ENCODE measurements at places on chromosomes 5 and 9.
A peak's percentile ranks its signal among the peaks of the same experiment; 100 is the strongest.

GRCh38 chr9:117092582-117092981 lies 322.3 kb downstream of the ASTN2 start:
- peak; percentile 38 for DNase-seq

DNA sequence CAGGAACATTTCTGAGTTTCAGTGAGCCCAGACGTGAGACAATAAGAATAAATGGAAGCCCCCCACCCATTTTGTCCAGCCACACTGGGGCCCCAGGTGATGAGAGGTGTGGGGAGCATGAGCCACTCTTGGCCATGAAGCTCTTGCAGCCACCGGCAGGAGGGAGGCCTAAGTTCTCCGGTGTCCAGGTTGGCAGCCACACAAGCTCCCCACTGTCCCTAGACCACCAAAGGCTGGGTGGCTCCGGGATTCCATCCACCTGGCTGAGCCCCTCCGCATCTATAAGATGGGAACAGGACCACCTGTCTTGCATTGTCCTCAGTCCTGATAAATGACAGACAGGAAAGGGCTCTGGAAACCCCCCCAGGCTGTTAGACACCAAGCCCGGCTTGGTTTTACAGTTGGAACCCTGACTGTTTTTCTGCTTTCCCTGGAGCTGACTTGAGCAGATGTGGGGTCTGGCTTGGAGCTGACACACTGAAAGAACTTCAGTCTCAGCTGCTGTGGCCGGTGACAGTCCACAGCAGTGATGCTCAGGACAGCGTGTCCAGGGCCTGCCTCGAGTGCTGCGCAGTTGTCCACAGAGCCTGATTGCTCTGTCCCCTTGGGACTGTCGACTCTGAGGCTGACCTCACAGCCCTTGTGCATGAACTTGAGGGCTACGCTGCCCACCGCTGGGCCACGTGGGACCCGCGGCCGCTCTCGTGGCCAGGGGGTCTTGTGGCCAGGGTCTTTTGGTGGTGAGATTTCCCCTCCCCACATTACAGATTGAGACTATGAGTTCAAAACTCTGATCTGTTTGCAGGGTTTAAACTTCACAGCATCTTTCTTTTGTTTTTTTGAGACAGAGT lies 74.8 kb downstream of the PSMB7 start:
- DNase-seq = no peak

DNA sequence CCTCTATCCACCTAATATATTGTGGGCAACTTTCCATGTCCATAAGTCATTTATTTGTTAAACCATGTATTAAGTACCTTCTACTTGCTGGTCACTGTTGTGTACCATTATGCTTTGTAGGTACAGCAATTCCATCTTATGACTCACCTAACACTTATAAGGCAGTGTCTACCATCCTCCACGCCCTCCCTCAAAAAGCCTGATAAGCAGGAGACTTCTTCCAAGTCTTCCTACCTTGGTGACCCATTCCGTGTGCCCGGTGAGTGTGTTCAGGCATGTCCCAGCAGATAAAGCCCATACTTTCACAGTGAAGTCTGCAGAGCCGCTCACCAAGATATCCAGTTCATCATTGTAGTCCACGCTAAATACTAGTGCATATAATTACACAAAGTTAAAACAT lies 17.4 kb downstream of the FBXW2 start:
- DNase-seq = no peak

GRCh38 chr5:125481506-125482465 lies 735.3 kb upstream of the ZNF608 start:
- no peak for DNase-seq

GRCh38 chr9:24487946-24488345 lies 57.8 kb downstream of the IZUMO3 start:
- DNase-seq = no peak

- DNase-seq = no peak
Observed at GRCh38 chr9:35930989-35931388, 21.7 kb downstream of the SPAAR start.

- peak; percentile 52 for DNase-seq
Observed at GRCh38 chr9:111099199-111100008, 61.1 kb upstream of the LPAR1 start.

DNA sequence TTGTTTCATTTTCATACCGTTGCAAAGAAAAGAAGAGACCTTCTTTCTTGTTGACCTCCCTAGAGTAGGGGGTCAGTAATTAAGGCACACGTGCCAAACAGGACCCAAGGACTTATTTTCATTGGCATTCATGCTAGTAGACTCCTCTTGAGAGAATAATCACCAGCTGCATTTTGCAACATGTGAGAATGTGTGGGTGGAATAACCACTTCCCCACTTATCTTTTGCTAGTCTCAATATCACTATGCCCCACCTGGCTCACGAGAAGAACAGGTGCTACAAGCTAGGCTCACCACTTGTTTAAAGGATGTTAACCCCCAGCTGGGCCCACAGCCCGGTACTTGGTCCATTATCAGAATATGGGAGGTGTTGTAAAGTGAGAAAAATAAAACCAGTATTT lies 460.7 kb upstream of the MEF2C start:
- DNase-seq = no peak

- no peak for DNase-seq
Observed at GRCh38 chr9:38346811-38347210, 45.7 kb upstream of the ALDH1B1 start.

GRCh38 chr5:154603953-154604679 lies 126.1 kb upstream of the HAND1 start:
- peak; percentile 47 for DNase-seq

GRCh38 chr5:111848476-111848875 lies 91.5 kb upstream of the NREP start:
- DNase-seq = no peak

DNA sequence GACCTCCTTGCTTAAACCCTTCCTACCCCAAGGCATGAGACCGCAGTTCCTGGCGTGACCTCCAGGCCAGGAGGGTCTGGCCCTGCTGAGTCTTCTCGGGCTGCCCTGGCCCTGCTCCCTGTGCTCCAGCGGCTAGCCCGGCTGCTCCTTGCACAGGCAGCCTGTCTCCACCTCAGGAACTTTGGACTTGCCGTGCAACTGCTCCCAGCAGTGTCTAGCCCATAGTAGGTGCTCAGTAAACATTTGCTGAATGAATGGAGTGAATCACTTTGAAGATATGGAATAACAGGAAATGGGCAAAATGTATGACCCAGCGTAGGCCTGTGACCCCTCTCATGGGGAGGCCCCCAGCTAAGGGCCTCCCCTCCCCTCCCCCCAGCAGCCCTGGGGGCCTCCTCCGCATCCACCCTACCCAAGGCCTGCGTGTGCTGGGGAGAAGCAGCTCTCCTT lies 127.1 kb downstream of the ZNF354C start:
- DNase-seq = no peak

DNA sequence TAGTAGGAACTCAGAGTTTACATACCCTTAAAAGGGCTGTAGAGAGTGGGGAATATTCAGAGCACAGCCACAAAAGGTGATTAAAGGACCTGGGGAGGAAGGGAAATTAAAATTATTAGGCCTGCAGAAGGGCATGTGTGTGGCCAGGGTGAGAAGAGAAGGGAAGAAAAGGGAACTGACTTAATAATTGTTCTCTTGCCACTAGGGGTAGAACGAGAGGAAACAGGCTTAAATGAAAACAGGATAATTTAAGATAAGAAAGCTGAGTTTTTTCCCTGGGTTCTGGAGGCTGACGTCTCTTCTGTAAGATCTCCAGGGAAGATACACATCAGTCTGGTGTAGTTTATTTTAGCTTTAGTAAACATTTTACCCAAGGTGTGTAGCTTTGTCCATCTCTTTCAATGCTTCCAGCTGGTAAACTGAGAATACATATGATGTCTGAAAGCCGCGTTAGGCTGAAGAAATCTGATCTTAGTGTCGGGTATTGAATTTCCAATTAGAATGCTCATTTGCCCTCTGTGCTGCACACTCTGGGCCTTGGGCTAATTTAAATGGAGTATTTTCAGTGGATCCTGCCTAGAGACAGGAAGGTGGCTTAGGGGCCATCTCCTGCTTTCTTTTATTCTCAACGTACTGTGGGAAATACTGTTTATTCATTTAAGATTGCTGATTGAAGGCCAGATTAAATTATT lies 416.8 kb downstream of the TMEM38B start:
- no peak for DNase-seq

DNA sequence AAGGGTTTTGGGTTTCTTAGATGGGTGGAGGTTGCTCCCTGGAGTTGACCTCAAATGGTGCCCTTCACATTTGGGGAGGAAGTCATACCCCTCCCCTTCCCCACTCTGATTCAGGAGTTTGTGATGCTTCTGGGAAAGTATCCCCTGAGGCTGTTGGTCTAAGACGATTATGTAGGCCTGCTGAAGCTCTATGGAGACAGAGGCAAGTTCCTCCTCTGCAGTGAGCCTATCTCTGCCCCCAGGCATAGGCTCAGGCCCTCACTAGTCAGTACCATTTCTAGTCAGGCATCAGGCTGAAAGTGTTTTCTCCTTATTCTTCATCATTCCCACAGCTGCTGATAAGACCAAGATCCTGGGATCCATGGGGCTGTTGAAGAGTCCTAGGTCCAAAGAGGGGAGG lies 271.6 kb upstream of the NUDT12 start:
- DNase-seq = peak; percentile 11

GRCh38 chr9:12889402-12890106 lies 114.7 kb downstream of the LURAP1L start:
- no peak for DNase-seq

- no peak for DNase-seq
Observed at GRCh38 chr5:131706281-131706680, 71.3 kb upstream of the RAPGEF6 start.

GRCh38 chr5:32612134-32612888 lies 27.0 kb downstream of the SUB1 start:
- peak; percentile 21 for DNase-seq

Measured in EL (cell line).